H1 (cell line): ENCODE measurements at places on chromosomes 5 and 9. TPM values are rescaled to one million over a fixed set of nuclear protein-coding genes. Genes with fewer than 3 reads are reported as not detected.

DNA sequence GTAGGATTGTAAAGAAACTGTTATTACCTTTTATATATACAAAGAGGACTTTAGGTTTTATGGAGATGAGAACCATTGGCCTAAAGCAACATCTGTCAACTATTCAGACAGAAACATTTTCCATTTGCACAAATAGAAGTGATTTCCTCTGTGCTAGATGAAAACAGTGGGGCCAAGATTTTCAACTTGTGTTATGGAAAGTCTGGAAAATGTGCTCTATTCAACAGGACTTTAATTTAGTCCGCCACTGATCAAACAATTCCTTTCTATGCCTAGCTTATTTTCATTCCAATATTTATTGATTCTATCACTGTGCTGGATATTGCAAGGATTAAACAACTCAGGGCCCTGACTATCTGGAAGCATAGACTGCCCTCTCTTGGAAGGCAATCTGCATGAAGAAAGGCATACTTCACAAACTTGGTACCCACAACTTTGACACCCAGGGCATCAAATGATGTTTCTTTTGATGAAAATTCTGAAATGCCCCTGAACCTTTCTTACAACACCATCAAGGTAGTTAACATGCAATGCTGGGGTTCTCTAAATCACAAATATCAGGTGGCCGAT is 126.6 kb upstream of the HMHB1 start:
- DNase-seq, result no peak

DNA sequence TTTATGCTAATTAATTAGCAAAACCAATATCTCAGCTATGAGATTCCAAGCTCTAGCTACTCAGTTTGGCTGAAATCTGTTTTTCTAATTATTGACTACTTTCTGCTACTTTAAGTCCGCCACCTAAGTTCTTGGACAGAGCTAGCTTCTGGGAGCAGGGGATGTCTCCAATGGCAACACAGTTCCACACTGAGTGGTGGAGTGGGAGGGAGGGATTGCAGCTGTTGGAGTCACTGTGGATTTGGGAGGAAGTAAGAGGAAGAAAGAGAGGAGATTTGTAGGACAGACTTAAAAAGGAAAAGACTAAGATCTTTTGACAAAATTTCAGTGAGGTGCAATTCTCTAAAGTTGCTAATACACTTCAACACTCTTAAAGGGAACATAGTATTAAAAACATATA is 450.8 kb downstream of the NFIB start:
- DNase-seq, result no peak

DNA sequence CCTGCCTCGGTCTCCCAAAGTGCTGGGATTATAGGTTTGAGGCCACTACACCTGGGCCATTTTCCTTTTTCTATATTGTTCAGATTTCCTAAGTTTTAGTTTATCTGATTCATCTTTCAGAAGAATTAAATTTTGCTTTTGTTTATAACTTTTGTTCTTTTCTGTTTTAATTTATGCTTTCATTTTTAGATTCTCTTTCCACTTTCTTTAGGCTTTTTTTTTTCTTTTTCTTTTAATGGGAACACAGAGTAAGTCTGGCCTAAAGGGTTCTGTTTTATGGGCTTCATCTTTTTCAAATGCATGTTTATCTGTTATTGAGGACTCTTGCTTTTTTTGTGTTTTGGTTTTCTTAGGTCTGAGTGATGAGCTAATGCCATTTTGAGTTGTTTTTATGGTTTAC is 42.1 kb downstream of the SNX30 start:
- no peak for DNase-seq

DNA sequence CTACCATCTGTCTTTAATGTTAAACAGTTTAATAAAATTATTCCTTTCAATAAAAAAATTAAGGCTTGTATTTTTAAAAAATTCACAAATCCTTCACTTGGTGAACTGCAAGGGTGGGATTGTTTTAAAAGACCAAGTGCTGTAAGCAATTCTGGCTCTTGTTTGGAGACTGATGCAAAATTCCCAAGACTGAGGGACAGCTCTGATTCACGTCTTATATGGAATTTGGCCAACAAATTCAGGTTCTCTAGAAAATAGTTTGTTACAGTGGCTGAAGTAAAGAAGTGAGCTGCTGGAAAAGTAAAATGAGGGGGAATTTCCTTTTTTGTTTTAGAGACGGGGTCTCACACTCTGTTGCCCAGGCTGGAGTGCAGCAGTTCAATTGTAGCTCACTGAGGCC is 58.3 kb downstream of the PRELID2 start:
- DNase-seq, result no peak

GRCh38 chr5:141010047-141010793 is 41.0 kb upstream of the PCDHB1 start:
- no peak for DNase-seq

GRCh38 chr5:179309751-179310320 is 35.4 kb downstream of the ADAMTS2 start:
- no peak for DNase-seq

- no peak for DNase-seq
These were observed 127.1 kb upstream of the ICE1 start for GRCh38 chr5:5295351-5295750.

- no peak for DNase-seq
These were observed at the start of gene HAND1 for GRCh38 chr5:154478224-154478565. Gene HAND1, minus strand, starts transcription at chr5:154478227. Its CDS starts 219 bp downstream, at chr5:154478008.

GRCh38 chr5:154044581-154044980 is 5.8 kb downstream of the MFAP3 start:
- DNase-seq, result no peak

DNA sequence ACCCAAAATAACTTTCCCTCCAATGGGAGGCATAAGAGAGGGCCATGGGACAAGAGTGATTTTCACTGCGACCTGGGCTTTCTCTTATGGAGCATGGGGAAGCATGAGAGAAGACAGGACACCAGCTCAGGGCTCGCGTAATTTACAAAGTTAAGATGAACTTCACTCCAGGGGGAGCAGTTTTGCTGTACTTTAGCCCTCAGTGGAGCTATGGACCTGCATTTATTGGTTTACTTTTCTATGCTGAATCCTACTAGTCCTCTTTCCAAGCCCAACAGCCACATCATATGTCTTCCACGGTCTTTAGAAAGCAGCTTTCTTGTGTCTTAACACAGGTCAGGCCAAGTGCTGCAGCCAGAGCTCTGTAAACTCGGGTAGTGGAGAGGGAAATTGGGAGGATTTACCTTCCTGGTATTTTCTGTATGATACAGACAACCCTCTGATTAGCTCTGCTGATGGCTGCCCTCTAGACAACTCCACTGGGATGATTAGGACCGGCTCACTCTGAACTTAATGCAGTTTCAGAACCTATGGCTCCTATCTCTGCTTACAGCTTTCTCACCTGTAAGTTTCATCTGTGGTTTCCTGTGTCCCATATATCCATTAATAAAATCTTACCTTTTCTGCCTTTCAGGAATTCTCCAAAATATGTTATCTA is 581.0 kb upstream of the RORB start:
- no peak for DNase-seq

GRCh38 chr9:137833721-137834613 is 43.6 kb upstream of the CACNA1B start:
- no peak for DNase-seq

DNA sequence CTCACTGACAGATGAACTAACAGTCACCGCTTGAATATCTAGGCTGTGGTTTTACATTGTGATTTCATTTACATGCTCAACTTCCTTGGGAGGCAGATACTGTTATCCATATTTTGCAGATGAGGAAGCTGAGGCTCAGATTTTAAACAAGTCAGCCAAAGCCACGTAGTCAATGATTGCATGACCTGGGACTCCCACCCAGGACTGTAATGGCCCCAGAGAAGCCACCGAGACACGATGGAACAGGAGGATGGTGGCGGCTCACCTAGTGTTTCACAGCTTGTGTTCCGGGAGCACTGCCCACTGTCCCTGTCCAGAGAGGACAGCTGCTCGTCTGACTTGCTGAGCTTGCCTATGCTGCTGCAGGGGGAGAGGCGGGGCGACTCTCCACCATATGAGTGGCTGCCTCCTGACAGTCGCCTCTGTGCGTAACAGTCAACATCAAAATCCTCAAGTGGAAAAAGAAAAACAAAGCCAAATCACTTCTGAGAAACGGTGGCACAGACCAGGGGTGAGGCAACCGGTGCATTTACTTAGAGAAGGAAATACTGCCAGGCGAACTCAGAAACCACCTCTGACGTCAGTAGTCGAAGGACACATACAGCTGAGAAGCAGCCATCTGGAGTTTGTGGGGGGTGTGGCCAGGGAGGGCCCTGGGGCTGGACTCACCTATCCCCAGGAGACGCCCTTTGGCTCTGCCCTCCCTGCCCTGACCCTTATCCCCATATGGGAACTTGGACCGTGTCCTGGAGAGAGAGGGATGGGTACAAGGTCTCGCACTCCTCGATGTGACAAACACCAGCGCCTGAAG is 82.5 kb downstream of the PRRT1B start:
- DNase-seq, result no peak

- no peak for DNase-seq
These were observed 149.1 kb upstream of the TUT7 start for GRCh38 chr9:86503314-86503713.

DNA sequence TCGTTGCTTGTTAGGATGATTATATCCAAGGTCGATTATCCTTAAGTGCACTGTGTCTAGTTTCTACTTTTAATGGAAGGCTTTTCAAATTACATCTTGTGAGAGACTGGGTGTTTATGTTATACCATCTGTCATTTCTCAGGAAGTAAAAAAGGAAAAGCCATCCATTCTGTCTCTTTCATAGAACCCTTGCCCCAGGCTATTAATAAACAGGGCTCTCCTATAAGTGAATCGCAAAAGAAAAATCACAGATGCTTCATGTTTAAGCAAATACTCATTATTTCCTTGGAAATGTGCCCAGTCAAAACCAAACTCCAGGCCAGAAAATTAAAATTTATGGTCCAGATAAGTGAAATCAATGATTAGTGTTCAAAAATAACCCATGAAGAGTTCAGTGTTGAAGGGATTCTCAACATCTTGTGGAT is 58.1 kb downstream of the STARD4 start:
- DNase-seq, result no peak

GRCh38 chr5:60891667-60892066 is 47.6 kb upstream of the ELOVL7 start:
- peak; percentile 3 for DNase-seq

GRCh38 chr9:14992081-14992480 is 81.9 kb upstream of the FREM1 start:
- DNase-seq, result no peak

- no peak for DNase-seq
These were observed 18.5 kb downstream of the NIM1K start for GRCh38 chr5:43210570-43210969.

- DNase-seq, result no peak
These were observed 370.8 kb downstream of the TLE1 start for GRCh38 chr9:81318571-81318970.

DNA sequence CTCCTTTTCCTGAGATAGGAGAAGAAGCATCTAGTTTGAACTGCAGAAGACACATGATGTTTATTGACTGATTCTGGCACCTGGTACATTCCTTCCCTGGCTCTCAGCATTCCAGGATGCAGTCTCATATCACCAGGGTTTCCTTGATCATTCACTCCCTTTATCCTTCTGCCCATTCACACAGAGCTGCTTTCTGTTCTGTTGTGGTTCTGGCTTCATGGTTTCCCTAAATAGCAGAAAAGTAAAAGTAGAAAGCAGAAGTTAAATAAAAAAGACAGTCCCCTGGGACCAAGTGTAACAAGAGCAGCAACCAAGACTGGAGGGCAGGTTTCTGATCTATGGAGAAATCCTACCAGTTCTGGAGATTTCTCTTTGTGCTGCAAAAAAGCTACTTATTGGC is 3.2 kb downstream of the IFNA8 start:
- DNase-seq, result no peak

DNA sequence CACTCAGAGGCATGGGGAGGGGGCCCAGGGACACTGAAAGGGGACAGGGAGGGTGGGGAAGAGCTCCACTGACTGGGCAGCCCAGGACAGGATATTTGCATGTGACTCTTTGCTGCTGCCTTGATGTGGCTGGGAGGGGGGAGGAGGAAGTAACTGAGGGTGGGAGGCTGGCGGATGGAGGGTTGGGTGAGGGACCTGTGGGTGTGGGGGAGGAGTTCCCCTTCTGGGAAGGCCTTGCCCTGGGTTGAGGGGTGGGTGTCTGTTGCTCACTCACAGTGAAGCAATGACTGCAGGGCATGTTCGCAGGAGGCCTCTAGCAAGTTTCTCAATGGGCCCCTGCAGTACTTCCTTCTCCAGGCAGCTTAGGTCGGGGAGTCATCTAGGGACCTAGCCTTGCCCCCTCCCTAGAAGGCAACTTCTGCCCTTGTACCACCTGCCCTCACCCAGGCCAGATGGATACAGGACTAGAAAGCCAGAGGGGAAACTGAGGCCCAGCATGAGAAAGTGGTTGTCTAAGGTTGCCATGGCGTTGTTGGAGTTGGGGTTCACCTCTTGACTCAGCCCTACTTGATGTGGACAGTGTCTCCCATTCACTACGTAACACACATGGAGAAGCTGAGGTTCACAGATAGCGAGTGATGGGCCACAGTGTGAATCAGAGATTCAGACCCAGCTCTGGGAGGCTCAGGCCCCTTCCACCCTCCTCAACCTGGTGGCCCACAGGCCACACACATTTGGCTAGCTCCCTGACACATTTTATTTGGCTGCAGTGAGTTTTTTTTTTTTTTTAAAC is 3.0 kb downstream of the GRK6 start:
- DNase-seq, result no peak

- no peak for DNase-seq
These were observed 68.4 kb downstream of the PBX3 start for GRCh38 chr9:125815568-125815967.

GRCh38 chr9:71549023-71549422 is 219.3 kb downstream of the CEMIP2 start:
- DNase-seq, result no peak

GRCh38 chr5:141393267-141393666 is 834 bp downstream of the PCDHGA8 start:
- no peak for DNase-seq

DNA sequence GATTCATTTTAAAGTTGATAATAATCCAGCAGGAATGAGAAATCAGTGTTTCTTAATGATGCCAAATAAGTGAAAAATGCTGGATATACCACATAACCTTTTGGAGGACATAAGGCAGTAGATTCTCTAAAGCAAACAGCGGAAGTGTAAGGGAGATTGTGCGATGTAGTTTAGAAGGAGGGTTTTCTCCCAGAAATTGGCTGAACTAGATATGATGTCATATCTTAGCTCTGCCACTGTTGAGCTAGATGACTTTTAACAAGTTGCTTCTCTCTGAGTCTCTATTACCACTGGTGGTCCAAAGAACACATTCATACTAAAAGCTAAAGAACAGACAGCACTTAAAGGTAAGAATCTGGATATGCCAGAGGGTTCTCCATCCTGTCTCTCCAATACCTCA is 107.0 kb downstream of the NR6A1 start:
- no peak for DNase-seq

- DNase-seq, result peak; percentile 41
These were observed 61.0 kb upstream of the ADAMTS2 start for GRCh38 chr5:179406031-179406961.

The FRMD3 gene
- total RNA-seq, result 1.3 and 1.4 TPM in 2 replicates

The PCDHGB5 gene
- 1.9 and 2.6 TPM in 2 replicates for total RNA-seq

The ANKRD20A1 gene
- total RNA-seq, result not detected in 2 replicates

The NIM1K gene
- total RNA-seq, result not detected in 2 replicates

The PDE8B gene
- 0.27 and 1.1 TPM in 2 replicates for total RNA-seq

The IL3 gene
- not detected in 2 replicates for total RNA-seq

The MLANA gene
- total RNA-seq, result not detected in 2 replicates

The FUBP3 gene
- 70.1 and 76.4 TPM in 2 replicates for total RNA-seq

The INSYN2B gene
- total RNA-seq, result not detected in 2 replicates

The PCDHB4 gene
- total RNA-seq, result 1.4 and 1.5 TPM in 2 replicates

The TMEM174 gene
- not detected in 2 replicates for total RNA-seq

The PRDM9 gene
- not detected in 2 replicates for total RNA-seq

The LHX3 gene
- not detected in 2 replicates for total RNA-seq

The CTNND2 gene
- total RNA-seq, result 13.8 and 14.2 TPM in 2 replicates

The FKBP15 gene
- 13.8 and 13.9 TPM in 2 replicates for total RNA-seq
